ENCODE measurements at places on chromosomes 12 and 14.

- DNase-seq: no peak
Measured at GRCh38 chr12:73445658-73446324, 1091.8 kb upstream of the ATXN7L3B start.

DNA sequence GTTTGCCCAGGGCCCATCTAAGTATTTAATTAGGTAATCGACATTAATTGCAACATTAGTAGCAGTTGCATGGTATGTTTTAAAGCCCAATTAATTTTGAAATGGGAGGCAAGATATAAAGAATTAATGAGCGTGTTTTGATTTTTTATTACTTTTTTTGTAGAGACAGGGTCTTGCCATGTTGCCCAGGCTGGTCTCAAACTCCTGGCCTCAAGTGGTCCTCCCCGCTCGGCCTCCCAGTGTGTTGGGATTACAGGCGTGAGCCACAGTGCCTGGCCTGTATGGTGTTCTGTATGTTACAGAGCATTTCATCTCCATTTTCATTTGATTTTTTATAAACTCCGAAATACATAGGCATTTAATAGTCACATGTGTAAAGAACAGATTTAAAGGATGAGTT, 856 bp downstream of the GOLGA5 start:
- no peak for DNase-seq

- no peak for DNase-seq
Measured at GRCh38 chr14:34794217-34794616, 79.8 kb upstream of the CFL2 start.

GRCh38 chr12:100473716-100474150, at the start of gene NR1H4:
TSS of gene NR1H4 (plus strand) at chr12:100473866. CDS start at chr12:100493324, 19,458 bp downstream.
- no peak for DNase-seq

DNA sequence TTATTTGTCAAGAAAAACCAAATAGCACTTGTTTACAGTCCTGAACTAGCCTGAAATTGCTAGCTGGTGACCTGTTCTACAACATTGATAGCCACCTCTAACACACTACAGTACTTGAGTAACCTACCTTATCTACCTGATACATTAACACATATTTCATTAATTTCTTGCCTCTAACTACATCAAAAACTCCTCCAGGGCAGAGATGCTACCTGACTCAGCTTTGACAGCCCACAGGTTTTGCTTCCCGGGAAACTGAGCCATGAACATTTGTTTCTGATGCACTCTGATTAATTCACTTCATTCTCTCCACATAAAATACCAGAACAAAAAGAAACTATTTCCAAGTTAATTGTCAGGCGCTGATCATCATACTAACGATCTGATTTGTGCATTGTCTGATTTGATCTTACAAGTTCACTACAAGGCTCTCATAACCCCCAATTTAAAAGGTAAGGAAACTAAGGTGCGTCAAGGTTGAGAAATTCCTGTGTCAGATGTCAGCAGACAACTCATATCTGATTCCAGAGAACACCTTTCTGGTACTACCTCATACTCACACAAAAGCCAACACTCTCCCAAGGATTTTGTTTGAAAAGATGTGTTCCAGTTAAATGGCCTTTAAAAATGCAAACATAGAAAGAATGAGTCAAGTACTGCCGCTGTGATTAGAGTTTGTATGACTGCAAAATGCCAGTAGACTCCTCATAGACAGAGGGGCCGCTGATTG, 768.7 kb downstream of the BCL11B start:
- DNase-seq: no peak

- no peak for DNase-seq
Measured at GRCh38 chr14:61505815-61506809, 184.7 kb downstream of the PRKCH start.

DNA sequence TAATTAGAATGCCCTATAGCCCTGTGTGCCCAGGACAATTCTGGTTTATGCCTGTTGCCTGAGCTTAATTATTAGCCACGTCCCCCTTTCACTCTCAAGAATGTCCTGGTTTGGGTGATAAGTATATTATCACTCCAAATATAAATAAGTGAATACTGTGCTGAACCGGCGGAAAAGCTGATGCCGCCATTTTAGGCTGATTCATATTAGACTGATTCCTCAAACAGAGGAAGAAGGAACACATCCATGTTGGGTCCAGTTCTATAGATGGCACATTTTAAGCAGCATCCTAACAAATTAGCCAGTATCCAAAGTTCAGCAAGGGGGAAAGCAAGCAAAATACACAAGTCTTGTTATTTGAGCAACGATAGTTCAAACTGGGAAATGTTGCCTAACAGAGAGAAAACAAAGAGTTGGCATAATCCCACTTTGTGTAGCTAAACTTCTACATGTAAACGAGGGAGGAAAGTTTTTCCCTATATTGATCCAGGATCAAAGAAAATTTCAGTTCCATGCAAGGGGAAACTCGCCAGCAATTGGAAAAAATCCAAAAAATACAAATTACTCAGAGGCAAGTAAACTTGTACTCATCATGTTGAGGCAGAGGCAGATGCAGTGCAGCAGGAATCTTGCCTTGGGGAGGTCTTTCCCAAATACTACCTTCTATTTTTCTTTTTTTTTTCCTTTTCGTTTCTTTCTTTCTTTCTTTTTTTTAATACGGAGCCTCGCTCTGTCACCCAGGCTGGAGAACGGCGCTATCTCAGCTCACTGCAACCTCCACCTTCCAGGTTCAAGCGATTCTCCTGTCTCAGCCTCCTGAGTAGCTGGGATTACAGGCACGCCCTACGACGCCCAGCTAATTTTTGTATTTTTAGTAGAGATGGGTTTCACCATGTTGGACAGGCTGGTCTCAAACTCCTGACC, 96.2 kb downstream of the ITPR2 start:
- DNase-seq: no peak

- DNase-seq: no peak
Measured at GRCh38 chr14:90536511-90537191, 139.8 kb downstream of the CALM1 start.

- no peak for DNase-seq
Measured at GRCh38 chr14:59271734-59272133, 83.3 kb downstream of the DAAM1 start.

GRCh38 chr12:30880061-30880460, 46.5 kb upstream of the TSPAN11 start:
- no peak for DNase-seq

- DNase-seq: no peak
Measured at GRCh38 chr14:75566752-75567151, 11.7 kb upstream of the FLVCR2 start.

- no peak for DNase-seq
Measured at GRCh38 chr12:105852496-105852895, 286.3 kb downstream of the NUAK1 start.

DNA sequence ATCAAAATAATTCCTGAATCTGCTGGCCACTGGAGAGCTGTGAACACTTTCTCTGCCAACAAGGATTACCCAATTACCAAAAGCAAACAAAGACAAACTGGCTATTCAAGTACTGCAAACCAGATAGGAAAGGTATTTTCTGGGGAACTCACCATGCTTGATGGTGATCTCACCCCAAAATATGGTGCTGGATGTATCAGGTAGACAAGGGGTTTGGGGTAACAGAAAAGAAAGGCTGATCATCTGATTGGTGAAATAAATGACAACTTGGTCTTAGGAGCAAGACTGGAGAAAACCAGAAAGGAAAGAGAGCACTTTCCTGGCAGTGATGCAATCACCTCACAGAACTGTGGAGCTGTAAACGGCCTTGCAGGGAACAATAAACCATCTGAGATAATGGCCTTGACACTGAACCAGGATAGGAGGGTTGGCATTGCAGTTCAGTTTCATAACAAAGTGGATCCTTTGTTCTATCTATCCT, 31.0 kb upstream of the NPFF start:
- DNase-seq: no peak

All from activated gamma-delta T cell treated with anti-CD3 and anti-CD28 coated beads, Interleukin-2, amount 50 U/mL, for 16 hours (primary cell).